ENCODE measurements at places on chromosomes 6 and 20.

DNA sequence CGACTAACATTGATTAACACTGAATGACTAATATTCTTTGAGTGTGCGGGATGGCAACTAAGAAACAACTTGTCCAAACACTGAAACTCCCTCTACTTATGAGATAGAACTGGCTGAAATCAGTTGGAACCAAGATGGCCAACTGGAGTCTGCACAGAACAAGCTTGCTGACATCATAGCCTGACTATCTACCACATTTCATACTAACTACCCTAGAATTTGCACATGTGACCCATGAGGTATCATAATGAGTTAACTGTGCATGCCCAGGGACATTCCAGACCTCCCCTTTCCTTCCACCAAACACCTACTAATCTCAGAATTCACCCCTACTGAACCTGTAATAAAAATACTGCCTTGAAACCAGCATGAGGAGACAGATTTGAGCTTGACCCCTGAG is 43.2 kb downstream of the PHIP start:
- no peak for DNase-seq

DNA sequence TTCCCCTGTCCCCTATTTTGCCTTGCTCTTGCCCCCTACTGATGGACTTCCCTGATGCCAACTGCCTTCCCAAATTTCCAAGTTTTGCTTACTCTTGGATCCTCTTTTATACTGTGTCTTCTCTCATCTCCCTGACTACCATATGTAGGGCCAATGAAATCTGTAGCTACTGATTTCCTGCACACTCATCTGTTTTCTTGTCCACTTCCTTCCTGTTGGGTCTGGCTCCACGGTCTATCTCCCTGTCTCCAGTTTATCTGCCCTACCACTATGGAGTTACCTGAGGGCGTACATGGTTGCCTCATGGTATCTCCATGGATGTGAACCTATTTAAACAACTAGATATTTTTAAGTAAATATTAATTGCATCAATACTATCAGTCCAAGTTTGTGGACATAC is 140.3 kb upstream of the MCHR2 start:
- no peak for DNase-seq

GRCh38 chr20:58518896-58519593 is 3.8 kb upstream of the APCDD1L start:
- DNase-seq, result no peak

GRCh38 chr6:116106146-116106545 is 5.5 kb downstream of the NT5DC1 start:
- DNase-seq, result no peak

DNA sequence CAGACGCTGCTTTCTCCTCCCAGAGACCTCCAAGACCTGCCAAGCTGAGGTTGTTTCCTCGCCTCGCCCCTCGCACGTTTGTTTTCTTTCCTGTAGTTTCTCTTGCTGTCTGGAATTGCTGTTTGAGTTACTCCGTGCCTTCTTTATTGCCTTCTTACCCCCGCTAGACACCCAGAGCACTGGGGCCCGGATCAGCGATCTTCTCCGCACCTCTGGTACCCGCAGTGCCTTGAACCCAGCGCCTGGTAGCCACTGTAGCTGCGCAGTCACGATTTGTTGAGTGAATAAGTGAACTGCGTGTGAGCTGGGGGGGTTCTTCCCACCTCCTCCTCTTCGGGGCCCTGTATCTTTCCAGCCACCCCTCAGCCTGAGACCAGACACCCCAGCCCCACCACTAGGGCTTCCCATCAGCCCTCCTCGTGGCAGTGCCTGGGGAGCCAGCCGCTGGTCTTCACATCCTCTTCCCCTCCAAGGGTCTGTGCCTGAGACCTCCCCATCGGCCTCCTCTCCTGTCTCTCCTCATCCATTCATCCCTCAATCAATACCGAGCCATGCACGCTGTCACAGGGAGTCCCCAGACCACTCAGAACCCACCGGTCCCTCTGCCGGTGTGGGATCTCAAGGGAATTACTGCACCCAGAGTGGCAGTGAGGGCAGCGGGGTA is 849 bp upstream of the BMP7 start:
- no peak for DNase-seq

- DNase-seq, result peak; percentile 54
These were observed 556 bp downstream of the PANK2 start for GRCh38 chr20:3889489-3890397.

DNA sequence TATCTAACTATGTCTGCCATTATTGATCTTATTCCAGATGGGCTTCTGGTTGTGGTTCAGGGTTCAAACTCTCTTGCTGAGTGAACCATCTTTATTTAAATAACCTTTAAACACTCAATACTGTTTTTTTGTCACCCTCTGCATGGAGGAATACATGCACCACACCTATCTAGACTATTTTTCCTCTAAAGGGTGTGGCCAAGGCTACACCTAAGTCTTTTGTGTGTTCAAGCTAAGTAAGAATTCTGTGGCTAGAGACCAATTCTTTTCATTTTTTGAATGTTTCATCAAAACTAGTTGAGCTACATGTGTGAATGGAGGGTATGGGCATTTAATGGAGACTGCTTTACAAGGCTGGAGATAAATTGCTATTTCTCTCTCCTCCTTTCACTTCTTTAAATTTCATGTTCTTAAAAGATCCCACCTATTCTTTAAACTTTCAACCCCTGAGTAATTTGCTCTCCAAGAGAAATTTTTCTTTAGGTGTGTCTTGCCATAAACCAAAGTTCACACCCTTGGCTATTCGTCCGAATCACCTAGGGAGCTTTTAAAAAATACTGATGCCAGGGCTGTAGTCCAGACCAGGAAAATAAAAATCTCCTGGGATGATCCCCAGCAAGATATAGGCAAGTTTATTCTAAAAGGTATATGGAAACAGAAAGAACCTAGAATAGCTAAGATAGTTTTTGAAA is 24.8 kb upstream of the MBOAT1 start:
- no peak for DNase-seq

DNA sequence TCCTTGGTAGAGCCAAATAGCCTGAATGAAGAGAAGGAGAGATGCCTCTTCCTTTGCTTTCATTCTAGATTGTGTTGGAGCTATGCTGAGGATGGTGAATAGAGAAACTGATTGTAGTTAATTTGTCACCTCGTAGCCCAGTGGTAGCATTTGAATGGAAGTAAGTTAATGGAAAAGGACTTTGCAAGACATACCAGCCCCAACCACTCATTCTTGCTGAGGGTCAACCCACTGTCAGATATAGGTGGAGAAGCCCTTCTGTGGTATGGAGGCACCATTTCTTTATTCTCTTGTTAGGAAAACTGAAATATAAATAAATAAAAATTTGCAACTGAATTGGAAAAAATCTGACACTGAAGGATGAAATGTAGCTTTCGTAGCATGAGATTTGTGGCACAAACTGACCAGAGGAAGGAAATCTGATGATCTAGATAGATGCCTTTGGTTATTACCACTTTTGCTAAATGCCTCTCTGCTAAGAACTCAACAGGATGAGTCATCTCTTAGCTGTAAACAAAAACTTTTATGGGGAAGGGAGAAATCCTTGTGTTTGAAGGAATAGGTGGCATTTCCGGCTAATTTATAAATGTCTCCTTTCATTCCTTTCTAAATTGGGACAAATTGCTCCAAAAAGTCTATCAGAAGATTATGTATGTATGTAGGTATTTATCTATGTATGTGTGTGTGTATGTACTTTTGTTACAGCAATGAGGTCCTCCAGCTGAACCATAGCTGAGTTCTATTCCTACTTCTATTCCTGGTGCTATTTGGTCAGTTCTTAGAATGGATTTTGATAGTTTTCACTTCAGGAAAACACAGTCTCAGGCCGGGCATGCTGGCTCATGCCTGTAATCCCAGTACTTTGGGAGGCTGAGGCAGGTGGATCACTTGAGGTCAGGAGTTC is 76.5 kb upstream of the SUPT3H start:
- DNase-seq, result no peak

DNA sequence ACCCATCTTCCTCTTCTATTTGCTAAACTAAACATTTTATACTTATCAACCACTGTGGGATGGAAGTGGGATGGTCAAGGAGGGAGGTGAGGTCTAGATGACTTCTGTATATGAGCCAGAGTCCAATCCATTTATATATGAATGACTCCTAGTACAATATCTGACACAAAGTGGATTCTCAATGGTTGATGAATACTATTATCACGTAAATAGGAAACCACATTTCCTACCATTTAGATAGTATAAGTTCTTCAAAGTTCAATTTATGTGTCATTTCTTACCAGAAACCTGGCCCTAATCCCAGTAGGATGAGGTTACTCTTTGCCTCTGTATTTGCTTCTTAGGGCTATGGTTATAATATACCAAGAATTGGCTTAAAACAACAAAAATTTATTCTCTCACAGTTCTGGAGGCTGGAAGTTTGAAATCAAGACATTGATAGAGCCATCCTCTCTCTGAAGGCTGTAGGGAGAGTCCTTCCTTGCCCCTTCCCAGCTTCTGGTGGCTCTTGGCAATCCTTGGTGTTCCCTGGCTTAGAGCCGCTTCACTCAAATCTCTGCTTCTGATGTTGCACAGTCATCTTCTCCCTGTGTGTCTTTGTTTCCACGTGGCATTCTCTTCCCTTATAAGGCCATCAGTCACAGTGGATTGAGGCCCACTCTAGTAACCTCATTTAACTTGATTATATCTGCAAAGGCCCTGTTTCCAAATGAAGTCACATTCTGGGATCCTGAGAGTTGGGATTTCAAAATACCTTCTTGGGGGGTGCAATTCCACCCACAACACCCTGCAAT is 41.0 kb upstream of the RAB23 start:
- DNase-seq, result no peak

DNA sequence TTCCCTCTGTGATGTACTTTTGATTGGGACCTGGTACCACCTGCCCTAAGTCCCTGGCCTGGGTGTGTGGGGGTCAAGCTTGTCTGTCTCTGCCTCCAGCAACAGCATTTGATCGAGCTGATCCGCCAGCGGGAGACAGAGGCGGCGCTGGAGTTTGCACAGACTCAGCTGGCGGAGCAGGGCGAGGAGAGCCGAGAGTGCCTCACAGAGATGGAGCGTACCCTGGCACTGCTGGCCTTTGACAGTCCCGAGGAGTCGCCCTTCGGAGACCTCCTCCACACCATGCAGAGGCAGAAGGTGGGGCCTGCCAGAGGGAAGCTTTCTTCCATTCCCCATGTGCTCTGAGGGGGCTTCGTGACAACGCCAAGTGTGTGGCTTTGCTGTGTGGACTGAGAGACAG is 5.4 kb downstream of the GID8 start:
- no peak for DNase-seq

DNA sequence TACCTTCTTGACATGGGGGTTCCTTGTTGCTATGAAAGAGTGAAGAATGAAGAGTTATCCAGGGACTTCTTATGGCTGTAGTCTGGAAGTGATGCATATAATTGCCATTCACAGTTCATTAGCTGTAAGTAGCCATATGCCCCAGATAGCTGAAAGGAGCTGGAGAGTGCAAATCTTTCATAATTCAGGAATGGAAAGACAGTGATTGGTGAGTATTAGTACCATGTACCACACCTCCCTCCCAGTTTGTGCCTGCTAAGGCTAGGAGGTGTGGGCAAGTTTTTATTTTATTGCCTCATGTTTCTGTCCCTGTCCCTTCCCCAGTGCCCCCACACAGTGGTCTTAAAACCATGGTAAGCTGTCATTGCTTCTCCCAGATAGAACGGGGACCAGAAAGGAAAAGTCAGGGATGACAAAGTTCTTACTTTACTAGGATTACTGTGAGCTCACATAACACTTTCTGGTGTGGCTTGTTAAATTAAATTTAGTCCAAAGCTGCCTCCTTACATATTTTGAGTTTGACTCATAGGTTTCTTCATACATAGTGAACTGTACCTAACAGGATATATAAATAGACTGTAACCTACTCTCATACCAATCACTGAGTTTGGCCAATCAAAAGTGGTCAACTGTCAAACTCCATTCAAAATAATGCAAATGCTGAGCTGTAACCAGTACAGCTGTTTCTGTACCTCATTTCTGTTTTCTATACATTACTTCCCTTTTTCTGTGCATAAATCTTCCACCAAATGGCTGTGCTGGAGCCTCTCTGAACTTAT is 119.4 kb downstream of the RFPL4B start:
- DNase-seq, result no peak

DNA sequence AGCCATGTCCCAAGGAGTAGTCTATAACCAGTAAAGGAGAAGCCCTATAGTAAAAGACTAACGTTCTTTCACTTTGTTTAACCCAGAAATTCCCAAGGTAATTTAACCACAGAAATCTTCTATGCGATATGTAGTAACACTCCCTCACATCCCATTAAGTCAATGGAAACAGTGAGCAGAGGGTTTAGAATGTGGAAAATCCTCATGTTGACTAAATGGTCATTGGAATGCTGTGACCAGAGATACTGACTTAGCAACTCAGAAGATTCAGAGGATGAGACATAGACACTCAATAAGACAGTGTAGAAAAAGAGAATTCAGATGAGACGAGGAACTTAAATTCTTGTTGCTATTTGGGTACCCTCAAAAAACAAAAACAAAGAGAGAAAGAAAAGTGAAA is 562.2 kb upstream of the NOX3 start:
- no peak for DNase-seq

GRCh38 chr20:51376111-51376510 is 166.4 kb downstream of the NFATC2 start:
- no peak for DNase-seq

DNA sequence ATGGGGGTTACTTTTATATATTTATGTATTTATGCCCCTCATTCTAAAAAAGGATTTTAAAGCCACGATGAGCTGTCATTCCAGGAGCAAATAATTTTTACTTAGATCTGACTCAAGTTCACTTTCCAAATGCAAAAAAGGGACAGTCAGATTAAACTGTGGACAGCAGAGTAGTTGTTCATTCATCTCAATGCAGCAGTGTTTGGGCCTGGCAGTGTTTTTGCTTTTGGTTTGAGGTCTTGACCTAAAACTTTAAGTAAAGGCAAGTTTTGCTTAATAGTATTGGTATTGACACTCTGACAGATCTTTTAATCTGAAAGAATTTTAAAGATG is 13.9 kb downstream of the JARID2 start:
- no peak for DNase-seq

- no peak for DNase-seq
These were observed 3.1 kb downstream of the RAET1G start for GRCh38 chr6:149919834-149920225.

DNA sequence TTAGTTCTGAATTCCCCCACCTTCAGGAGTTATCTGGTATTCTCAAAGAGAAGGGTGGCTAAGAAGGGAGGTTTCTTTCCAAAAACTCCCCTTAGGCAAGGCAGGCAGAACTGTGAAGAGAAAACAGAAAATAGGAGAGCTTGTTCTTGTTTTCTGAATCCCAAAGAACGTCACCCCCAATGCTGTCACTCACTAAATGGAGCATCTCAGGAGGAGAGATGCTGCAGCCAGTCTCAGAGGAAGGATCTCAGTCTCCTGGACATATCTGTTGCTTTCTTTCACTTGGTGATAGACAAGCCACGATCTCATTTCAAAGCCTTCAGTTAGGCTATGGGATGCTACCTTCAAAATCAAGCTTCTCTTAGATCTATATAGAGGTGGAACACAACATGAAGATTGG is 16.1 kb upstream of the MYB start:
- no peak for DNase-seq

DNA sequence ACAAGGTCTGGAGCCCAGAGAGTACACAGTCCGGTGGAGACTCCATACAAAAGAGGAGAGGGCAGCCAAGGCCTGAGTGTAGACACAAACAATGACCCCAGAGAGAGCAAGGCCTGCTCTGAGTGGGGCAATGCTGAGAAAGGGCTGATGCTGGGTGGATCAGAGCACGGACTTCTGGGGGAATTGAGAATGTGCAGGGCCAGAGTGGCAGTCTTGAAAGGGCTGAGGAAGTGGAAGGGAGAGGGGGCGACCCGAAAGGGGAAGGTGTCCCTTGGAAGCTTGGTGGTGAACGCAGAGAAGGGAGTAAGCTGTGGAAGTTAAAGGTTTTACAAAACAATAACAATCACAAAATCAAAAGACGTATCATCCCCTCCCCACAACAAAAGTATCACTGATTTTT is 12.0 kb upstream of the GRM4 start:
- DNase-seq, result no peak

GRCh38 chr20:20461551-20461950 is 93.6 kb downstream of the INSM1 start:
- DNase-seq, result no peak
